ENCODE measurements at places on chromosomes 2 and 18.

- DNase-seq = no peak
Observed at GRCh38 chr2:123303731-123304130, 721.4 kb upstream of the CNTNAP5 start.

- DNase-seq = peak; percentile 69
Observed at GRCh38 chr2:238784671-238785527, 63.0 kb upstream of the TWIST2 start.

DNA sequence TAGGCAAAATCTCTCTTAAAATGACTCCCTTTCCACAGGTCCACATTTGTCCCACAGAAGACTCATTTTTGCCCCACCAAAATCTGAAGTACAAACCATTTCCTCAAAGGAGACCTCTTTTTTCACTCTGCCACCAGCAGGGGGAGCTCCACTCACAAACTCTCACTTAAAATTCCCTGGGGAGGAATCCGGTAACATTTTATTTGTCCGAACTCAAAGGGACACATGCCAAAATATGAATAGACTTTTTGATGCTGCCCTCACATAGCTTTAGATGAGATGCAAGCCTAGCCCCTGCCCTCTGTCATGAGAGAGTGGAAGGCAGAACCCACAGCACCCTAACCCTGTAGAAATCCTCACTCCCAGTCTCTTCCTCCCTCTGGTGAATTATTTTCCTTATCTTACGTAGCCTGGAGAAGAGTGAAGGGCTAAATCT, 57.1 kb downstream of the RMDN2 start:
- DNase-seq = peak; percentile 72

DNA sequence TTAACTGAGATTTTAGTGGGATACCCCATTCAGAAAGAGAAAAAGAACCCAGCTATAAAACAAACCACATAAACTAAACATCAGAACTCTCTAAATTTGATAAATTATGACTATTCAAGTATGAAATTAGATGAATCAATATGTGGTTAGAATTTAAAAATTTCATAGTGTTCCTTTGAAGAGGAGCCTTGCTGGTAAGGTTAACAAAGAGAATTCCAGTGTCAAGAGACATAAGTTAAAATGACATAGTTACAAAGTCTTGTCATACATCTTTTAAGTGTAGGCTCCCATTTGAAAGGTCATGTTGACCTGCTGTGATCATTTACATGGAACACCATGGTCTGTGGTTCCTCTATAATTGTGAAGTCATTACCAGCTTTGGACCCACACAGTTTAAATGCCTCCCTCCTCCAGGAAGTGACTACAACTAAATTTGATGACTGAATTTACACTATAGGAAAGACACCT, 231.6 kb upstream of the ETAA1 start:
- DNase-seq = no peak

GRCh38 chr2:233210843-233211547, 40.5 kb upstream of the ATG16L1 start:
- DNase-seq = no peak

DNA sequence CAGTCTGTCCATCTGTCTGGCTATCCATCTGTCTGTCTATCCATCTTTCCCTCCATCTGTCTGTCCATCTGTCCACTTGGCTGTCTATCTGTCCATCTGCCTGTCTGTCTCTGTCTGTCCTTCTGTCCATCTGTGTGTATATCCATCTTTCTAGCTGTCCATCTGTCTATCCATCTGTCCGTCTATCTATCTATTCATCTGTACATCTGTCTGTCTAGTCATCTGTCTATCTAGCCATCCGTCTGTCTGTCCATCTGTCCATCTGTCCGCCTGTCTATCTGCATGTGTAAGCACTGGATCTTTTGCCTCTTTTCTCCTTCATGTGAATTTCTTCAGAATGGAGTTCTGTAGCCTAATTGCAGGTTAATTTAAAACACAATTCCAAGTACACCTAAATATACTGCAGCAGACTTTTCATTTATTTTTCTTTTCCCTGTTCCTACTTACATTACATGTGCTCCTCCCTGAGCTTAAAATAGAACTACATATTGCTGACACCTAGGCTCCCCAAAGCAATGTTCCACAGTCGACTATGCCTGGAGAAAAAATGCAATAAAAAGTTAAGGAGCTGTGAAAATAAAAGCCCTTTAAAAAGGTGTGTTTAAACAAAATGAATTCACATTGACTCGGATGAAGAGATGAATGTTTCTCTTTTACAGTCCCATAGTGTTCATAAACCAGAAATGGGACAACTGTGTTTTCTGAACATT, 37.4 kb upstream of the TXNDC2 start:
- no peak for DNase-seq
